ENCODE measurements at places on chromosomes 7 and 10. TPM values are rescaled to one million over a fixed set of nuclear protein-coding genes. Genes with fewer than 3 reads are reported as not detected.

The ETV1 gene
- not detected for total RNA-seq

DNA sequence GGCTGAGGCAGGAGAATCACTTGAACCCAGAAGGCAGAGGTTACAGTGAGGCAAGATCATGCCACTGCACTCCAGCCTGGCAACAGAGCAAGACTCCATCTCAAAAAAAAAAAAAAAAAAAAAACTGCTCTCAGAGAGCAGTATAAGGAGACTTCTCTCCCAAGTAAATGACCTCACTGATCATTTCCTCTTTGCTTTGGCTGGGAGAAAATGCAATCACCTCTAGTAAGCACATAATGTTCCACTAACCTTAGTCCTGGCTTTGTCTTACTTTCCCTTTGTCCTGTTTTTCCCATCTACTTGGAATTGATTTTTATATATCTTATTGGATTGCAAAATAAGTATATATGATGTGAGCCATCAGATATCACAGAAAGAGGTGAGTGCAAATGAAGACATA is 2.5 kb downstream of the SLC25A13 start:
- H3K4me1 ChIP-seq: peaks cover 30% of the 10 kb centered on the region
- H3K36me3 ChIP-seq: peaks cover 13% of the 10 kb centered on the region
- no peak overlapping the region for H3K4me3 ChIP-seq
- H3K27ac ChIP-seq: no peak overlapping the region
- no peak for DNase-seq

DNA sequence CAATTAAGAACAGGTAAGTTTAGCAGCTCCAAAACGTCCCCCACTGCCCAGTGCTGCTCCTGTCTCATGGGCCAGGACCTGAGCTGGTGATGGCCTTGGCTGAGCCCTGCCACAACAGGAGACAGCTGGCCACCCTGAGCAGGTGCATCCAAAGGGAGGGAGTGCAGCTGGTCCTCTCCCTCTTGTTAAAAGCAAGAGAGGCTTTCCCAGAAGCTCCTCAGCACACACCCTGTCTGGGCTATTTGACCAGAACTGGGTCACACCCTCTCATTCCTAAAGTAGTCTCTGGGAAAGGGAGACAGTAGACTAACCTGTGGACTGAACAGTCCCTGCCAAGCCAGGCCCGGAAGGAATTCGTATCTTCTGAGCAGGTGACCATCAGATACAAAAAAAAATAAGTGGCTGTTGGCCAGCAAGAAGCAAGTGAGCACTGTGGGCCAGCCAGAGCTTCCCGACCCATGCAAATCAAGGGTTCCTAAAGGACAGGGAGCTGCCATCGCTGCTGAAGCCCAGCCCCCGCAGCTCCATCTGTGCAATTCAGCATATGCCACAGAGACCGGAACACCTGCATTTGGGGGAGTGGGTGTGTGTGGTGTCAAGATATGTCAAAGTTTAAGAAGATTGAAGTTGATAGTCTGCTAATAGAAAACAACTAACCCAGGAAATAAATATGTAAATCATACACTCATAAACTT is 2.1 kb upstream of the TMEM72 start:
- H3K4me3 ChIP-seq: no peak overlapping the region
- H3K4me1 ChIP-seq: peaks cover 11% of the 10 kb centered on the region

The DDC gene
- total RNA-seq: not detected

The CREB5 gene
- total RNA-seq: 0.80 TPM

The CDHR3 gene
- 0.56 TPM for total RNA-seq

The MKI67 gene
- total RNA-seq: 3.5 TPM

GRCh38 chr10:46305079-46305818 is 18.5 kb downstream of the ANTXRL start:
- no peak overlapping the region for H3K4me3 ChIP-seq
- no peaks in the 10 kb centered on the region for H3K27me3 ChIP-seq

GRCh38 chr7:44477063-44477830 is 13.2 kb downstream of the NUDCD3 start:
- peaks cover 11% of the 10 kb centered on the region for H3K4me1 ChIP-seq
- DNase-seq: peak; percentile 37
- no peaks in the 10 kb centered on the region for H3K27me3 ChIP-seq
- H3K27ac ChIP-seq: no peak overlapping the region

DNA sequence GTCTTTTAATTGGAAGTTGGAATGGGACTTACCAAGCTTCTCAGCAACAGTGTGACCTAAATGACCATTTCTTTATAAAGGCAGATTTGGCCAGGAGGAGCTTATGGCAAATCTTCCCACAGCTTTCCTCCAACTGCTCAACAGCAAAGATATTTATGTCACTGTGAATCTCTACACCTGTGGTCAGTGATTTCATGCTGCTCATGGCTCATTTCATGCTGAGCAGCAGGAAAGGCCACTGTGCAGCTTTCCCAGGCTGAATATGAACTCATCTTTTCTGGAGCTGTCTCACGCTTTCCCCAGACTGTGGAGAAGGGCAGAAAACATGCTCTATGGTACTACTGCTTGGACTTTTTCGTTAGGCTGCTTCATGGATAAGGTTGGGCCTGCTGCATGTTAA is 29.8 kb downstream of the CALCR start:
- peaks cover 8% of the 10 kb centered on the region for H3K27me3 ChIP-seq

DNA sequence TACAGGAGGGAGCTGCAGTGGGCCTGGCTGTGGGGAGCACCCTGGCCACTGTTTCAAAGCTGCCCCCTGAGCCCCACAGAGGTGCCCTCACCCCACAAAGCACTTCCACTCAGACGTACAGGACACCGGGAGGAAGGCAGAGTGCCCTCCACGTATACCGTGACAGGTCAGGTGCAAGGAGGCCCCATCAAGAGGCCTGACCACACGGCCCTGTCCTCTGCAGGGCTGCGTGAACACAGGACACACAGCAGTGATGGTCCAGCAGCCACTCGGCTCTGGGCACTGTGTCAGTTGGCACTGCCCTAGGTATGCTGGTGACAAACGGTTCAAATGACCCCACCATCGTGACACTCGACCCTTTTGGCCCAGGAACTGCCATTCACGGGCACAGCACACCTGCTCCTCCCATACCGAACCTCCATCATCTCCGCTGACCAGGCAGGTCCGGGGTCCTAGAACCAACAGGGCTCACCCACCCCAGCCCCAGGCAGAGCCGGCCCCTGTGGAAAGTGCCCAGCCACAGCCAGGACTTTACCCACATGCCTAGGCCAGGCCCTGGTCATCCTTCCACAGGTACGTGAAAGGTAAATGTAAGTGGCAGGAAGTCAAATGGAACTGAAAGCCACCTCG is 560.9 kb downstream of the PTPRN2 start:
- H3K4me1 ChIP-seq: no peaks in the 10 kb centered on the region
- H3K4me3 ChIP-seq: no peak overlapping the region
- no peak overlapping the region for H3K27ac ChIP-seq
- H3K27me3 ChIP-seq: no peaks in the 10 kb centered on the region
- no peaks in the 10 kb centered on the region for H3K36me3 ChIP-seq

The BTBD16 gene
- total RNA-seq: not detected

- H3K27ac ChIP-seq: peak overlapping the region; percentile 50
- DNase-seq: no peak
- H3K27me3 ChIP-seq: no peaks in the 10 kb centered on the region
- peaks cover 18% of the 10 kb centered on the region for H3K4me1 ChIP-seq
- H3K36me3 ChIP-seq: no peaks in the 10 kb centered on the region
Measured at GRCh38 chr7:2566890-2567678, 8.3 kb downstream of the IQCE start.

DNA sequence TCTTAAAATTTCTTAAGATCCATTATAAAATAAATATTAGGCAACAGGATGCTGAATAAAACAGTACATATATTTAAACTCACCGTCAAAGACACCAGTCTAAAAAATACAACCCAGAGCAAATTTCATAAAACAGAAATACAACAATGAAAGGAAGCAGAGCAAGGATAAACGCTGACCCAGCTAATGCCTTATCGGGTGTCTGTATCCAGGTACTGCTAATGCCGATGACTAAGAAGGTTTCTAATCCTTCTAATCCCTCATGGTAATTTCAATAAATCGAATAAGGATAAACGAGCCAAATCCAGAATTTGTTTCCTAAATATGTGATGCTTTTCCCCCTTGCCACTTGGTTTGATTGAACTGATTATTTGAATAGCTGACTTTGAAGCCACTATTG is 1.7 kb downstream of the HYCC1 start:
- H3K27me3 ChIP-seq: no peaks in the 10 kb centered on the region
- no peak overlapping the region for H3K27ac ChIP-seq
- peaks cover 37% of the 10 kb centered on the region for H3K4me1 ChIP-seq
- H3K4me3 ChIP-seq: no peak overlapping the region
- DNase-seq: no peak
- peaks cover 4% of the 10 kb centered on the region for H3K36me3 ChIP-seq

The STEAP1 gene
- total RNA-seq: 0.86 TPM

The TRIM74 gene
- total RNA-seq: 0.51 TPM

DNA sequence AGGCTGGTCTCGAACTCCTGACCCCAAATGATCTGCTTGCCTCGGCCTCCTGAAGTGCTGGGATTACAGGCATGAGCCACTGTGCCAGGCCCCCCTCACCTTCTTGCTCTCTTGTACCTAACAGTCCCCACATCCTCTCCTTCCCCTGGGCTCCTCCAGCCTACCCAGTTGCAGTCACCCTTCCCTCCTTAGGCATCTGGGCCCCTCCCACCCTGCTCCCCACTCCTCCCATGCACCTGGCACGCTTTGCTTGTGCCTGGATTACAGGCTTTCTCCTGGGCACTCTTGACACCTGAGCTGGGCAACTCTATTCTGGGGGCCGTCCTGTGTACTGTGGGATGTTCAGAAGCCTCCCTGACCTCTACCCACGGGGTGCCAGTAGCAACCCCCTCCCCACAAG is 3.0 kb downstream of the CLDN15 start:
- no peak for DNase-seq
- no peaks in the 10 kb centered on the region for H3K27me3 ChIP-seq
- H3K36me3 ChIP-seq: peaks cover 38% of the 10 kb centered on the region

The PRPS1L1 gene
- not detected for total RNA-seq

GRCh38 chr7:48389977-48390376 is 218.7 kb downstream of the ABCA13 start:
- no peak for DNase-seq
- H3K27me3 ChIP-seq: no peaks in the 10 kb centered on the region
- no peaks in the 10 kb centered on the region for H3K36me3 ChIP-seq
- H3K4me1 ChIP-seq: no peaks in the 10 kb centered on the region

- peaks cover 87% of the 10 kb centered on the region for H3K4me1 ChIP-seq
- H3K27ac ChIP-seq: peak overlapping the region; percentile 99
- peaks cover 33% of the 10 kb centered on the region for H3K36me3 ChIP-seq
- DNase-seq: no peak
- no peaks in the 10 kb centered on the region for H3K27me3 ChIP-seq
- H3K4me3 ChIP-seq: peak overlapping the region; percentile 99
Measured at GRCh38 chr7:135976312-135977006, 700 bp downstream of the MTPN start.

- no peaks in the 10 kb centered on the region for H3K4me1 ChIP-seq
- no peaks in the 10 kb centered on the region for H3K36me3 ChIP-seq
- DNase-seq: no peak
Measured at GRCh38 chr7:94129443-94130140, 125.4 kb upstream of the BET1 start.

The ASZ1 gene
- total RNA-seq: not detected

The FZD8 gene
- 0.22 TPM for total RNA-seq

GRCh38 chr7:30788640-30789333 is 17.6 kb downstream of the MINDY4 start:
- H3K27ac ChIP-seq: no peak overlapping the region
- no peaks in the 10 kb centered on the region for H3K27me3 ChIP-seq
- H3K4me1 ChIP-seq: no peaks in the 10 kb centered on the region
- H3K4me3 ChIP-seq: no peak overlapping the region

GRCh38 chr7:20484356-20484755 is 131.1 kb upstream of the ABCB5 start:
- no peak overlapping the region for H3K4me3 ChIP-seq
- no peaks in the 10 kb centered on the region for H3K36me3 ChIP-seq
- H3K27ac ChIP-seq: no peak overlapping the region
- no peak for DNase-seq
- no peaks in the 10 kb centered on the region for H3K4me1 ChIP-seq

- H3K4me3 ChIP-seq: no peak overlapping the region
- H3K27me3 ChIP-seq: no peaks in the 10 kb centered on the region
- no peak overlapping the region for H3K27ac ChIP-seq
- H3K4me1 ChIP-seq: peaks cover 20% of the 10 kb centered on the region
- H3K36me3 ChIP-seq: peaks cover 20% of the 10 kb centered on the region
- DNase-seq: no peak
Measured at GRCh38 chr10:21673668-21674067, 139.6 kb downstream of the MLLT10 start.

GRCh38 chr10:75295868-75296441 is 60.2 kb upstream of the COMTD1 start:
- DNase-seq: no peak
- H3K36me3 ChIP-seq: no peaks in the 10 kb centered on the region
- peaks cover 5% of the 10 kb centered on the region for H3K4me1 ChIP-seq
- no peak overlapping the region for H3K4me3 ChIP-seq
- H3K27ac ChIP-seq: no peak overlapping the region

DNA sequence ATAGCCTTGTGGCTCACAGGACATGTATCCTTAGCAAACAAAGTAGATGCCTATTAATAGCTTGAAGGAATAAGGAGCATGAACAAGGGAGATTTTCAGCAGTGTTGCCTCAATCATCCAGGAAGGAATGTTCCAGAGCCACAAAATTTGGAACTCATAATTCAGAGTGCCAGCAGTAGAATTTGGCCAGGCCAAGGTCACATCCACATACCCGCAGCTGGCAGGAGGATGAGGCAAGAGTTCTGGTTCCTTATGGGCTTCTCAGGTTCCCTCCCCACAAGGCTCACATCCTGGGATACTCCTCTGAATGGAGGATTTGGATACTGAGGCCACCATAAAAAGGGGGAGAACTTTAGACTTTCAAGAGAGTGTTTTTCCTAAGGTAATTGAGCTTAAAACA is 45.8 kb downstream of the SUFU start:
- DNase-seq: no peak
- no peak overlapping the region for H3K4me3 ChIP-seq
- peaks cover 7% of the 10 kb centered on the region for H3K4me1 ChIP-seq
- H3K27me3 ChIP-seq: no peaks in the 10 kb centered on the region
- no peak overlapping the region for H3K27ac ChIP-seq

The ANXA8L1 gene
- not detected for total RNA-seq

DNA sequence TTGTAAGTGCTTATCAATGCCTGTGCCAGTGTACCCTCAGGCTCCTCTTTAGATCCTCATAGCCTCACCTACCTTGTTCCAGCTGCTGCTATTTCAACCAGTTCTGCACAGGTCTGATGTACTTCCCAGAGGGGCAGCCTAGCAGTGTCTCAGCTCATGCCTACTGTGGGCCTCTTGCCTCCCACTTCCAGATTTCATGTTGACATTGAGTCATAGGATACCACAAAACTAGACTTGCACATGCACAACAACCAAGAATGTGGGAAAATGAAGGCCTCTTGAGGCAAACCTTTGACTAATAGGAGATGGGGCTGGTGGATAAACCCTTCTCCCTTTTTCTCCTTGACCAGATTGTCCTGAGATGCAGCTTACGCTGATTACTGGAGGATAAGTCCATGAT is 31.0 kb downstream of the PON3 start:
- no peak overlapping the region for H3K27ac ChIP-seq
- H3K36me3 ChIP-seq: no peaks in the 10 kb centered on the region
- H3K4me3 ChIP-seq: no peak overlapping the region
- H3K27me3 ChIP-seq: peaks cover 4% of the 10 kb centered on the region
- no peaks in the 10 kb centered on the region for H3K4me1 ChIP-seq
